ENCODE measurements at places on chromosomes 12 and 14. TPM values are rescaled to one million over a fixed set of nuclear protein-coding genes. Genes with fewer than 3 reads are reported as not detected.

- no peak for DNase-seq
These were observed 6.7 kb upstream of the CPNE8 start for GRCh38 chr12:38912116-38912515.

GRCh38 chr12:110935588-110935987, 15.2 kb upstream of the MYL2 start:
- no peak for DNase-seq

GRCh38 chr12:50568338-50569091, 63.7 kb downstream of the DIP2B start:
- no peak for DNase-seq

DNA sequence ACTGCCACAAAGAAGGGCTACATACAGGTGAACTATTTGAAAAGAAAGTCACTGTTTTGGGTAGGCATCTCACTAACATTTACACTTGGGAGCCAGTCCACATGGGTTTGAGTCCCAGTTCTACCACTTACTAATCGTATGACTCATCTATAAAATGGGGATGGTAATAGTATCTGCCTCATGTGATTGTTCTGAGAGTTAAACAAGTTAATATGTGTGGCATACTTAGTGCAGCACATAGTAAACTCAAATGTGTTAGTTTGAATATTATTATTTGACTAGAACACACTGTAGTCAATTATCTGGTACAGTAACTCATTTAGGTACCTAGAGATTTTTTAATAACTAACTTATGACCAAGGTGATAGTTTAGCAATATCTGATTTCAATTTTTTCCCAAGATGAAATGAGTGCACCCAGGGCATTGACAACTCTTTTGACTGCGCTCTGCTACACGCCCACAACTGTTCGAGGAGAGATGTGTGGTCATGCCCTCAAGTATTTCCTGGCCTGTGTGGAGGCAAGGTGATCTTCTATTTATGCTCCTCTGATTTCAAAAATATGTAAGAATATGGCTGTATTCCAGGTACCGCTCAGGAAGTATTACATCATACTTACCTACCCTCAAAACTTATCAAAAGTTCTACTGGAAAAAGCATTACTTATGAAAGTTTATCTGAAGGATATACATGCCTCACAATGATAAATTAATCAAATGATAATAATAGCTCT, 210.6 kb upstream of the EGLN3 start:
- no peak for DNase-seq

Gene SLC10A1
- polyA plus RNA-seq, result 0.04 TPM

Gene RNU4-1
- not detected for polyA plus RNA-seq
